ENCODE measurements at places on chromosomes 2 and 18. TPM values are rescaled to one million over a fixed set of nuclear protein-coding genes. Genes with fewer than 3 reads are reported as not detected.

GRCh38 chr18:425106-425745 lies 75.3 kb downstream of the COLEC12 start:
- DNase-seq: no peak

GPR155 gene
- total RNA-seq: 3.4 TPM

PDE1A gene
- not detected for total RNA-seq

GRCh38 chr2:100588071-100588786 lies 25.4 kb downstream of the PDCL3 start:
- DNase-seq: no peak

SLC8A1 gene
- total RNA-seq: 20.1 TPM

- no peak for DNase-seq
Measured at GRCh38 chr2:85011747-85012146, 40.8 kb downstream of the KCMF1 start.

DNA sequence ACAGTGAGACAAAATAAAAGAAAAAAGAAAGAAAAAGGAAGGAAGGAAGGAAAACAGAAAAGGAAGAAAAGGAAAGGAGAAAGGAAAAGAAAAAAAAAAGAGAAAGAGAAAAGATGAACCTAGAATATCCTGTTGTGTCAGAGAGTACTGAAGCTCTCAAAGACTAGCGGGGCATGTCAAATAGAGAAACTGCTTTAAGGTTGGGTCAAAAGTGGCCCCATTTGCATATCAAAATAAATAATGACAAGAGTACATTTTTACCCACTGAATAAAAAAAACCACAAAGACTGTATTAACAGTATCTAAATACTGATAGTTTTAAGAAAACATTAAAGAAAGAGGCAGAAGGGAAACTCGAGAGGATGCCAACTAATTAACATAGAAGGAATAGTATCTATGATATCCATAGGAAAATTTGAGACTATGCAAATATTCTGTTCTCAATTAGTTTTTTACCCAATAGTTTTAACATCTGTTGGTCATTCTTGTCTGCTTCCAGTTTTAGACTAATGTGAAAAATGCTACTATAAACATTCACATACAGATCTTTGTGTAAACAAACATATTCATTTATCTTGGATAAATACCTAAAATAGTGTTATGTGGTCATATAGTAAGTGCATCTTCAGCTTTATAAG lies 53.2 kb downstream of the SFXN5 start:
- DNase-seq: no peak

GKN2 gene
- not detected for total RNA-seq

- no peak for DNase-seq
Measured at GRCh38 chr2:20666005-20666303, 990 bp upstream of the GDF7 start.

DSG4 gene
- not detected for total RNA-seq

DNA sequence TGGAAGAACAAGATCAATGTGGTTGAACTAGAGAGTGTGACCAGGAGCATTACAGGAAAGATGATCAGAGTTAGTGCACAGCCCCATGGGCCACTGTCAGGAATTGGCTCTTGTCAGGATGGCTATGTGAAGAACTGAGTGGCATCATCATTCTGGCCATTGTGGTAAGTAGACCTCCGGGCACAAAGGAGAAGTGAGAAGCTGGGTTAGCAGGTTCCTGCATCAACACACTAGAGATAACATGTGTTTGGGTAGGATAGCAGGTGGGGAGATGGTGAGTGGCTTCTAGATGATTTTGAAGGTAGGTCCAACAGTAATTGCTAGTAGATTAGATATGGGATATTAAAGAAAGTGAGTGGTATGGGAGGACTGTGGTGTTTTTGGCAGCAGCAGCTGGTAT lies 408.2 kb downstream of the TSN start:
- no peak for DNase-seq

DNA sequence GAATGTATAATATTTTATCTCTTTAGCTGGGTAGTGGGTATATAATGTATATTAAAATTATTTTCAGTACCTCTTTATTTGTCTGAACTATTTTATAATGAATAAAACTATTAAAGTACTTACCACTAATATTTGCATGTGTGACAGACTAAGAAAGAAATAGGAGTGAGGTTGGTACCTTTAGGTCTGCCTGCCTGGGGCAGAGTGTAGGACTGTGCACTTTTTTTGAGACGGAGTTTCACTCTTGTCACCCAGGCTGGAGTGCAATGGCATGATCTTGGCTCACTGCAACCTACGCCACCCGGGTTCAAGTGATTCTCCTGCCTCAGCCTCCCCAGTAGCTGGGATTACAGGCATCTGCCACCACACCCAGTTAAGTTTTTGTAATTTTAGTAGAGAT lies 18.8 kb downstream of the NCOA1 start:
- DNase-seq: no peak

DNA sequence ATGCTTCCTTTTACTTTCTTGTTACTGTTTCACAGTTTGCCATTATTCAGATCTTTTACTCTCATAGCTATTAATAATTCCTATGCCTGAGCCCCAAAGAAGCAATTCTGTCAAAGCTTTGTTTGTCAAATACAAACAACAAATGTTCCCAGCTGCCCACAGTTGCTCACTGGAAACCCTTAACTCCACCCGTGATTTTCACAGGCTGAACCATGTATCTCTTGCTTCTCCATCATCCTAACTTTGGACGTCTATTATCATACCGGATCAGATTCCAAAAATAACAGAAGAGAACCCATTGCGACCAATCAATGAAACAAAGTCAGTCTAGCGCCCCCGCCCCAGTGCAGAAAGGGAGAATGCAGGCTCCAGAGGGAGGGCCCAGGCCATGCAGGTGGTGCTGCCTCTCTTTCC lies 24.2 kb downstream of the COLEC12 start:
- no peak for DNase-seq

MC4R gene
- total RNA-seq: not detected

All from SJSA1 (cell line).